CD4-positive, alpha-beta memory T cell (primary cell): ENCODE measurements at places on chromosomes 1 and 21.
A peak's percentile ranks its signal among the peaks of the same experiment; 100 is the strongest.

GRCh38 chr1:22838965-22839364 is 128.3 kb downstream of the EPHB2 start:
- no peak for DNase-seq

GRCh38 chr1:61140778-61141177 is 58.4 kb downstream of the NFIA start:
- DNase-seq = no peak

DNA sequence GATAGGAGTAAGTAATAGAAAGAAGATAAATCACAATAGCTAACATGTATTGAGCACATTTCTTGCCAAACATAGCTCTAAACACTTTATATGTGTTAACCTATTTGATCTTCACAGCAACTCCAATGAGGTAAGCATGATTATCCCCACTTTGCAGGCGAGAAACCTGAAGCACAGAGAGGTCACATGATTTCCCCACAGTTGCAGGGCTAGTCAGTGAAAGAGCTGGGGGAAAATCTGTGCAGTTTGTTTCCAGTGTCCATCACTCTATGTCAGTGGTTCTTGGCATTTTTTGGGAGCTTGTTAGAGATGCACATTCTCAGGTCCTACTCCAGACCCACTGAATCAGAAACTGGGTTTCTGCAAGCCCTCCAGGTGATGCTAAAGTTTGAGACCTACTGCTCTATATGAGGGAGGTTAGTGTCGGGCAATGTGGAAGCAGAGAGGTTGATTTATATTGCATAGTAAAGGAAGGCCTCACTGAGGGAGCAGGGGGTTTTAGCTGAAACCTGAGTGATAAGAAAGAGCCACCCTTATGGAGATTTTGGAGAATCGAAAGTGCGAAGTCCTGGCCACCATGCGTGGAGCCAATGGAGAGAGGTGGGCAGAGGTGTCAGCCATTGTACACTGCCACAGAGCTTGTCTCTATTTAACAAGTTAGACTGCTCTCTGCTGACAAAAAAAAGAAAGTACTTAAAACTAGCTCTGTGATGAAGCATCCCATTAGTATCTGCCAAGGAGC is 20.9 kb downstream of the MCOLN3 start:
- DNase-seq = peak; percentile 44

DNA sequence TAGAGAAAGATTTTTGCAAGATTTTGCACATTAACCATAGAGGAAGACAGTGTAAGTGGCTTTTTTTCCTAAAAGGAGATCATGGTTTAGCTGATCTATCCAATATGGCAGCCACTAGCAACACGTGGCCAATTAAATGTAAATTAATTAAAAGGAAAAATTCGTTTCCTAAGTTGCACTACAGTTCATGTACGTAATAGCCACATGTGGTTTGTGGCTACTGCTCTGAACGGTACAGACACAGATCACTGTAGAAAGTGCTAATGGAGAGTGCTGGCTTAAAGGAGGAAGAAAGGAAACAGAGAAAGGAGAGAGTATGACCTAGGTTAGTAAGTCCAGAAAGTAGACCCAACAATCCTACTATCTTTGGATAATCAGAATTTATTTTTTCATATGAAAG is 170.8 kb downstream of the SIPA1L2 start:
- no peak for DNase-seq

- DNase-seq = no peak
Measured at GRCh38 chr1:194447636-194448035, 1261.2 kb upstream of the B3GALT2 start.

- DNase-seq = no peak
Measured at GRCh38 chr1:42953182-42954180, 5.2 kb downstream of the SLC2A1 start.

DNA sequence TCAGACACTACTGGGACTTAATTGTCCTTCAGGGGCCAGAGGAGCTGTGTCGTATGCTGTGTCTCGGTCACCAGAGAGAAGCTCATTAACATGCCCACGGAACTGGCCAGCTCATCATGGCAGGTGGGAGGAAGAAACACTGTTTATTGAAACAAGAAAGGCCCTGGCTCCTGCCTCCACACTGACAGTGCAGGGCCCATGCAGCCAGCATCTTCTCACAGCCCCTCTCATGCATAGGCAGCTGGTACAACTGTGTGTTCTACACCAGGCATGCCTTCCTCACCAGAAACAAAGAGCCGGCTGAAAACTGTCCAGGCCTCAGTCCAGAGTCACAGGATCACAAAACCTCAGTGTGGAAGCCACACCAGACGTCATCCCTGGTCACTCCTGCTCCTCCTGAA is 106.0 kb downstream of the UBE2U start:
- DNase-seq = no peak

- DNase-seq = no peak
Measured at GRCh38 chr1:30404341-30404740, 319.0 kb downstream of the MATN1 start.

- no peak for DNase-seq
Measured at GRCh38 chr1:178189814-178190213, 95.9 kb downstream of the RASAL2 start.
